ENCODE measurements at places on chromosomes 6 and 20. TPM values are rescaled to one million over a fixed set of nuclear protein-coding genes. Genes with fewer than 3 reads are reported as not detected.

The MOCS1 gene
- polyA plus RNA-seq = 4.5 TPM

The OR2H2 gene
- polyA plus RNA-seq = 0.04 TPM

The RCAN2 gene
- polyA plus RNA-seq = 8.2 TPM

The ATP9A gene
- polyA plus RNA-seq = 79.4 TPM

The NANP gene
- 3.0 TPM for polyA plus RNA-seq

The PYGB gene
- polyA plus RNA-seq = 31.5 TPM

The FAXC gene
- 1.9 TPM for polyA plus RNA-seq

Data from muscle of leg (tissue), 16 donors.